Activated CD8-positive, alpha-beta memory T cell treated with anti-CD3 and anti-CD28 coated beads for 1 hour (primary cell): ENCODE measurements at places on chromosomes 3 and 15.

GRCh38 chr3:85881833-85882393 lies 923.1 kb downstream of the CADM2 start:
- no peak for DNase-seq

DNA sequence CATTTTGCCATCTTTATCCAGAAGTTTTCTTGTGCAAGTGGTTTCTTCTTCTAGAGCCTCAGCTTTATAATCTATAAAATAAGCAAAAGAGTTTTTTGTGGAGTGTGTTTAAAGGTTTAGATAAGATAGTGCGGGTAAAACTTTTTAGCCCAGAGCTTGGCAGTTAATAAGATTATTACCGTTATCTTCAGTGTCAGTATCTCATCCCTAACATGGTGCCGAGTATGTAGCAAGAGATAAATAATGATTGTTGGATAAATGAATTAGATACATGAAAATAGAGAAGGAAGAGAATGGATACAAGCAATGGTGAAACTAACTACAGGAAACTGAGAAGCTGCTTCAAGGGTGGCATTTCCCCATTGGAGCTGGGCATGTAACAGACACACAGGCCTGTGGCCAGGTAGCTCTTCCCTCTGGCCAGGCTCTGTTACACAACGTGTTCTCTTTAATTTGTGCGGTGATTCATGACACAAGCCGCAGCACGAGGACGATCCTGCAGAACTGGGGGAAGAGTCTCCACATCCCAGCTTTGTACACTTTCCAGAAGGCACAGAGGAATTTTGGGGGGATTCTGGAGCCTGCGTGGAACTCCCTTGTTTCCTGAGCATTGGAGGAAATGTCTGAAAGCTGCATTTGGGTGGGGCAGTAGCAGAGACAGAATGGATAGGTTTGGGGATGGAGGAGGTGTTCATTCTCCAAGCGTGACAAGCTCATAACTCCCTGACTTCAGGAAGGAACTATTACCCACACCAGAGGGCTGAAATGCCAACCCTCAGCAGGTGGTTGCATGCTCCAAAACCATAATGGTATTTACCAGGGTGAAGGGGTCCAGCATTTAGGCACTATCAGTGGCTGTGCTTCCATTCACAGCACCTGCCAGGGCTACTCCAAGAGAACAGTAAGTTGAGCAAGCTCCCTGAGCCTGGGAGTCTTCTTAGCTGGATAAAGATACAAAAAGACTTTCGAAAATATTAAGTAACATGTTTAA lies 14.2 kb upstream of the ST6GAL1 start:
- DNase-seq: no peak

GRCh38 chr15:64515196-64515595 lies 54.8 kb downstream of the ZNF609 start:
- no peak for DNase-seq

- no peak for DNase-seq
Observed at GRCh38 chr3:179848711-179849110, 188.0 kb downstream of the PEX5L start.

DNA sequence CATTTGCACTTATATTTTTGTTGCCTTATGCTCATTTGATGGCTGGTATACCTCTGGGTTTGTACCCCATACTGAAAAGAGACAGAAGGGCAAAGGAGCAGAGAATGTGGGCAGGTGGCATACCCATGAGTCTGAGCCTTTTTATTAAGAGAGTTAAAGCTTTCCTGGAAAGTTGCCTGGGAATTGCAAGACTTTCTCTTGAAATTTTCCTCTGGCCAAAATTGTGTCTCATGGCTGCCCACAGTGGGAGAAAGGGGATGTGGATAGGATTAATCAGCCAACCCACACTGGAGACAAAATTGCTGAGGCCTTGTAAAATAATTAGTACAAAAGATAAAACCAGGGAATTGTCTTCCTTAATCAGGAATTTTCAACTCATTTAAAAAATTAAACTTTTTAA lies 8.2 kb upstream of the NMD3 start:
- no peak for DNase-seq

DNA sequence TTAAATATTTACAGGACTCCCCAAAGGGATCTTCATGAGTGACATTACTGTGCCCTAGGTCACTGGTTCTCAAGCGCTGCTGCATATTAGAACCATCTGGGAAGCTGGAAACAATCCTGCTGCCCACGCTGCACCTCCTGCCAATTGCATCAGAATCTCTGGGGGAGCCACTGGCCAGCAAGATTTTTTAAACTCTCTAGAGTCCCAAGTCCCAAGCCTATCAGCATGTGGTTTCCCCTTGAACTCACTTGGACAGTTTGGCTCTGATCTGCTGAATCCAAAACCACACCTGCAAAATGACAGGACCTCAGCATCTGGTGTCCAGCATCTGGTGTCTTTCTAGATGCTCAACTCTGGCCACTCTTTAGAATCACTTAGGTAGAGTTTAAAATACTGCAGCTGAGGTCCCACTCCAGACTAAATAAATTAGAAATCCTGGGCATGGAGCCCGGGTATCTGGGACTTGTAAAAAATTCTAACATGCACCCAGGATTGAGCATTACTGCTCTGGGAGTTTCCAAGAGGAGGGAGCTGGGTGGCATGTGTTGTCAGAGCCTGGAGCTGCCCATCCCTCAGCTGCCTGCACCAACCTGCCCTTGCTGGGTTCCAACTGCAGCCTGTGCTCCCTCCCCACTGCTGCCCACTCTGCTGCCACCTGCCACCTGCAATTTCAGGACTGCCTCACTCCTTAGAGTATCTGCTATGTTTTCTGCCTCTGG lies 311.3 kb downstream of the SLC9A9 start:
- no peak for DNase-seq

DNA sequence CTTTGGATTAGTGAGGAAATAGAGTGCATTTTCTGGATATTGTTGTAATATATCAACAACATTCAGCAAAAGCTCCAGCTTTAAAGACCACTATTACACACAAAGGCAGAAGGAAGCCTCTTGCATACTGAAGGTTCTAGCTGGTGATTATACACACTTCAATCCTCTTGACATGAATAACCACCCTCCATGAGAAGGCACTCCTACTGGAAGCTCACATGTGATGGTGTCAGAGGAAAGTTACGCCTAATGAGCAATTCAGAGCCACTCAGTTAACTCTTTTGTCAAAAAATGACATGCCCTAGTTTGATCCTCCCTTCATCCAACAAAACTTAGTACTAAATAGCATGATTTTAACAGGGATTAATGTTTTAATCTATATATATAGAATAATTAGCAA lies 124.6 kb upstream of the LYSMD4 start:
- no peak for DNase-seq

DNA sequence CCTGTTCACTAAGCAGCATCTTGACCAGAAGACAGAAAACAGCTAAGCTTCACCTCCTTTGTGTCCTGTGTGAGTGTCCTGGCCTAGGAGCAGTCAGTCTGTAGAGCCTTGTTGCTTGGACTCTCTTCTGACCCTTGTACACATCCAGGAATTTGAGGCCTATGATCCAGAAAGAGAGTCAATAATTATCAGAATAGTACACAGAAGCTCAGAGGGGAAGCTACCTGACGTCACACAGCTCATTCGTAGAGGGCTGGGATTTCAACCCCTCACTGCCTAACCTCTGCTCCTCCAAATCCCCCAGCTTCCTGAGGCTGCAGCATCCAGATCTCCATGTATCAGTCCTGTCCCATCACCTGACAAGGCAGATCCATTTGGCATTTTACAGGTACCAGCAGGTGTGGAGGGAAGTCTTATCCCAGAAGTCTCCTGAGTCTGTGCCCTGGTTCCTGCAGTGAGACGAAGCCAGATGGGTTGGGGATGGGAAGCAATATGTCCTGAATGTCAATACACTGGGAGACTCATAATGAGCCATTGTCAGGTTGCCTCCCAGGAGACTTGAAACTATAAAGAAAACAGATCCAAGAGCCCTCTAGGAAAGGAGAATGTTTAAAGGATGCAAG lies 203.1 kb downstream of the MINAR1 start:
- no peak for DNase-seq

- no peak for DNase-seq
Observed at GRCh38 chr3:53269888-53270880, 14.4 kb upstream of the TKT start.

GRCh38 chr3:166324401-166324800 lies 487.2 kb upstream of the BCHE start:
- DNase-seq: no peak

GRCh38 chr3:168888781-168889180 lies 774.7 kb downstream of the MECOM start:
- no peak for DNase-seq

GRCh38 chr3:76405196-76405595 lies 619.8 kb upstream of the ZNF717 start:
- no peak for DNase-seq

DNA sequence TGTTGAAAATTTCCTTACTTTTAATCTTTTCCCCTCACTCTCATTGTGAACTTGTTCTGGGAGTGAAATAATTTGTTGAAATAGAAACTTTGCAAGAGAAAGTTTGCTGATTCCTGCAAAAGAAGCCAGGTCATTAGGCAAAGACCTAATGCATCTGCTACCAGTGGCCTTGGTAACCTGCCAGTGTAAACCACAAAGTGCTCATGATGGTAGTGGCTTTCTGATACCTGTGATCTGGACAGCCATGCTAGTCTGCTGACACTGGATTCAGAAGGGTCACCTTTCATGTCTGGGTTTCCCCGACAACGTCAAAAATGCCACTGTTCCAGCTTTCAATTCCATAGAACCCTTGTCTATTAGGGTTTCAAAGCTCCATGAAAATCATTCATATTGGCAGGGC lies 123.7 kb upstream of the MCTP2 start:
- DNase-seq: no peak

- no peak for DNase-seq
Observed at GRCh38 chr3:166955201-166955939, 424.7 kb downstream of the ZBBX start.

DNA sequence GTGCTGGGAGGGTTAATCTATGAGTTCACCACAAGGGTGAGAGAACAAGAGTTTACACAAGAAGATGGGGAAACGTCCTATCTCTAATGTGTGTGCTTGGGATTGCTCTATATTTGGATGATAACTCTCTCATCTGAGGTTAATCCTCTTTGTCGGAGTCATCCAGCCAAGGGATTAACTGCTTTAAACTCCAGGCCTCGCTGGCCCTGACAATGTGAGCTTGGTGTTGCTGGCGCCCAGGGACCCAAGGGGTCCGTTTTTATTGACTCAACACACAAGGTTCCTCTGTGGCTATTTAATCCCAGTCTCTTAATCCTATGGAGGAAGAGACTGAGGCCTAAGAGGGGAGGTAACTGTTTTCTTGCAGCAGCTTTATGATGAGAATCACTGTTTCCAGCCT lies 14.2 kb downstream of the SV2B start:
- no peak for DNase-seq

GRCh38 chr3:172607305-172608121 lies 84.3 kb upstream of the TNFSF10 start:
- DNase-seq: no peak

- no peak for DNase-seq
Observed at GRCh38 chr3:62378921-62379320, 5.6 kb upstream of the FEZF2 start.

DNA sequence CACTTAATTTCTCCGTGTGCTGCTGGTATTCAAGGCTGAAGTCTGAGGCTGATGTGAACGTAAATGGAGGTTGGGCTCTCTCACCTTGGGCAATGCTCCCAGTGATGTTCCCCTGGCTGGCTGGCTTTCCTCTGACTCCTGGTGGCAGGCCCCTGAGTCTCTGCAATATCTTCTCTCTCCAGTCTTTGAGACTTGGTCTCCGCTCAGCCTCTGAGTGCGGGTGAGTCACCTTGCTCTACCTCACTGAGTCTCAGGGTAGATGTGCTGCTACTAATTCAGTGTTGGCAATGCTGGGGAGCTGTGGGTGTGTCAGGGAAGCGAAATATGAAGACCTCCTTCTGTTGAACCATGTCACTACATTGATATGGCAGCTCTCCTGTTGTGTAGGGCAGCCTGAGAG lies 31.3 kb upstream of the TRIM59 start:
- no peak for DNase-seq

DNA sequence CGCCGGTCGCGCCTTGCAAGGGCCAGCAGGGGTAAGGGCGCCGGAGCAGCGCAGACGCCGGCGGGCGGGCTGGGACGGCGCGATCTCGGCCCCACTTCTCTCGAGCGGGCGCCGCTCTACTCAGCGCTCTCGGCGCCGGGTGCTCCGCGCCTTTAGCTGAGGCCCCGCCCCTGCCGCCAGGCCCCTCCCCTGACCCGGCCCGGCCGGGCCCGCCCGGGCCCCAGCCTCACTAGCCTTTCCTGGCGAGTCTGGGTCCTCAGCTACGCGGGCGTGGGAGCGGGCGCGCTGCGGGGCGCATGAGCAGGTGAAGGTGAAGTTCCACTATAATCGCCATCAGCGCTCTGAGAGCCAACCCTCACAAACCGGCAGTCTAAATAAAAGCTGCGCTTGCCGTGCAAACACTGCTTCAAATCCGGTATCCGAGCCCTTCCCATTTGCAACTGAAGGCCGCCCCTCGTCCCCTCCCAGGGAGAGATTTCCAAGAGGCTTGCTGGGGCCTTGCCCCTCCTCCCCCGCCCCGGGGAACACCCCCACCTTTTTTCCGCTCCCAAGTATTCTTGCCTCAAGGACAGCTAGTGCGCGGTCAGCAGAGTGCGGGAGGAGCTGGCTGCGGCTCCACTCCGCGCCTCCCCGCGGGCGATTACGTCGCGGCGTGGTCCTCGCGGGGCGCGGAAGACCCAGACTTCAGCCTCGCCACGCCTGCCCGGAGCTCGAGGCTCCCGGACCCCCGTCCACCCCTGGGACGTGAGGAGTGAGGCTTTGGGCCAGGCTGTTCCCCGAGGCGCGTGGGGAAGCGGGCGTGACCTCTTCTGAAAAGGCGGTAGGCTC lies at the start of gene RPP25:
RPP25 (minus strand) TSS at position 125 of the 828 bp plus-strand sequence. CDS start 189 bp downstream, outside the sequence.
- DNase-seq: no peak

GRCh38 chr3:17573396-17573795 lies 169.0 kb downstream of the TBC1D5 start:
- DNase-seq: no peak

GRCh38 chr3:67561667-67562394 lies 92.6 kb downstream of the SUCLG2 start:
- DNase-seq: no peak

DNA sequence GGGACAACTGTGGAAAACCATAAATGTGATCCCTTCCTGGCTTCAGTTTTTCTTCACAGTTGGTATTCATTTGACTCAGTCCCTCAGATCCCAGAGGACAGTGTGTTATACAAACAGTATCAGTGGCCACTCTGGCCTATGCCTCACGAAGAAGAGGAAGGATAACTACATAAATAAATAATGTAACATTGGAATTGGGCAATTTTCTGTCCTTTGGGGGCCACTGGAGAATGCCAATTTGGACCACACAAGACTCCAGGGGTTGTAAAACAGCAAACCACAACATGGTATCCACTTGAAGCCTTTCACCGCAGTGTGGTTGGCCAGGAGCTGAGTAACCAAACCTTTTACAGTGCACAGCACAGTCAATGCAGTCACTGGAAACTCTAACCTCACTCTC lies 1077.0 kb downstream of the ROBO2 start:
- DNase-seq: no peak

- DNase-seq: no peak
Observed at GRCh38 chr15:45088801-45089711, 24.9 kb downstream of the DUOX2 start.
